ENCODE measurements at places on chromosomes 5 and 9.

DNA sequence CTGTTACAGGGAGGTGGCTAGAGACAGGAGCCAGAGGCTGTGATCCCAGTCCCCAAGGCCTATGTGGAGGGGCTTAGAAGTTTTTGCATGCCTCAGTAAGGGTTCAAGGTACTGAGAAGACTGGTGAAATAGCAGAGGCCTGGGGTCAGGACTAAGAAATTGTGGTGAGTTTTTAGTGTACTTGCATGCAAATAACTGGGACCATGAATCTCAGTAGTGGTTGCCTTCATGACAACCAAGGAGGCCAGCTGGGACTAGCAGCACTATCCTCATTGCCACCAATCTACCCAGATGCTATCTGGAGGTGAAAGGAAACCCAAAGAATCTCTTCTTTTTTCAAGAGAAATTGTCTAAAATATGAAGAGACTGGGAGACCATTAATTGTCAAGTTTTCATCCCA lies 395.1 kb downstream of the CETN3 start:
- DNase-seq, result no peak

DNA sequence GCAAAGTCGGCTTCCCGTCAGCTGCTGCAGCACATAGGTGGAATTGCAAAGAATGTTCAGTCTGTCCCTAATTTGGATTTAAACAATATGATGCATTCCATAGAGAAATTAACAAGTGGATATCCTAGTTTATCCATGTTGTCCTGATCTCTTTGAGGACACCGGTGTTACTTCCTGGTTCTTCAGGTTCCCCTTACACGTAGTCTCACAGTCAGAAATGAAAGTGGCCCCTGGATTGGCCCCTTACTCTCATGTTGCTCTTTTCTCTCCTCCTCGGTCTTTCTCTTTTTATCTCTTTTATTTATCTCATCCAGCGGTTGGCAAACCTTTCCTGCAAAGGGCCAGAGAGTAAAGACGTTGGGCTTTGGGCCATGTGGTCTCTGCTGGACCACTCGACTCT lies 265.1 kb downstream of the GAS1 start:
- DNase-seq, result no peak

DNA sequence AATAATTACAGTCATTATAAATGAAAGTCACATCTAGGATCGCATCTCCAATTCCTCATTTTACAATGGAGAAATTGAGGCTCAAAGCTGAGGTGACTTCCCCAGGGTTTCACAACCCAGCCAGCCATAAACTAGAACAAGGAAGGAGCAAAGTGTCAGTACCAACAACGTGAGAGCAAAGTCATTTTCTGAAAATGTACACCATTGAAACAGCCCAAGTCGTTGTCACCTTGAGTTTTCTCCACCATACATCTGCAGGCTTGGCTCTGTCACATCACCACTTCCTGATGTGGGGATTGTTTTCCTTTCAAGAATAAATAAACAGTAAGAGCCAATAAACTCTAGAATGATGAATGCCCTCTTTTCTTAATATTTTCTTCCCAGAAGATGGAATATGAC lies 184.5 kb upstream of the PTGER4 start:
- no peak for DNase-seq

DNA sequence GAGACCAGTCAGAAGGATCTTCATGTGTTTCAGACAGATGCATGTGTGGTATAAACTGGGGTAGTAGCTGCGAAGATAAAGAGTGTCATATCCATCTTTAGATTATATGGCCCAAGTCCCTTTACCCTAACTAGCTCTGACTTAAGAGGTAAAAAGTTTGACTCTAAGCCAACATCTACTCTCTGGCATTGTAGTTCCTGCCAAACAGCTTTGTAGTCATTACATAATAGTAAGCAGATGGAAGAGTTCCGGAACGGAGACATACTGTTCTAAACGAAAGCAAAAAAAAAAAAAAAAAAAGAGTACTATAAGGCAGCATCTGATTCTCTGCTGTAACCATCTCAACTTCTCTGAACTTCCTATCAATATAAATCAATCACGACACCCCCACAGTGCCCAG lies 48.8 kb downstream of the CEMIP2 start:
- DNase-seq, result no peak

- DNase-seq, result peak; percentile 79
These were observed at the start of gene SPATA6L for GRCh38 chr9:4666042-4666699. Gene SPATA6L (minus strand): TSS chr9:4666480. CDS start chr9:4666250, 230 bp downstream.

DNA sequence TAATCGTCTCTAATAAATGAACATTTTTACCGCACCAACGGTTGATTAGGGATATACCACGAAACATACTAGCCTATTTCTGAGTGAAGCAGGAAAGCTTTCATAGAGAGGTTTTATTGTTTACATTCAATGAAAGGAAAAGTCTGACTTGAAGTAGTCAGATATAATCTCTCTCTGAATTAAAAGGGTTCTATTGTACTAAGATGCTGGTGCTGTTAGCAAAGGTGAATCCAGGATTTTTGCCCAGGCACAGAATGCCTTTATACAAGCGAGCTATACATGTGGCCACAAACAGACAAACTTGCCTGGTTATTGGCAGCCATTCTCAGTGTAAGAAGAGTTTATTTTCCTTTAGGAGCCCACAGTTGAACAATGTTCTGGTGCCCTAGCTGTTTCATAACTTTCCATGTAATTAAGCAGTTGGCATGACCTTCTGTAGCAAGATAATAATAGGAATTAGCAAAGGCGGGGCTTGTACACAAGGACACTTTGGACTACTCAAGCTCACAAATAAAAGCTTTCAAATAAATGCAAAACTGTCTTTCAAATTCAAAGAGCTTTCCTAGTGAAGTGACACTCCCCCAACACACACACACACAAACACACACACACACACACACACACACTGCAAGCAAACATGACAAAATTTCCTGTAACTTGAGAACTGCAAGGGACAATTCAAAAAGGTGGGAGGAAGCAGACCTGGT lies 198.7 kb upstream of the MAP3K1 start:
- no peak for DNase-seq

DNA sequence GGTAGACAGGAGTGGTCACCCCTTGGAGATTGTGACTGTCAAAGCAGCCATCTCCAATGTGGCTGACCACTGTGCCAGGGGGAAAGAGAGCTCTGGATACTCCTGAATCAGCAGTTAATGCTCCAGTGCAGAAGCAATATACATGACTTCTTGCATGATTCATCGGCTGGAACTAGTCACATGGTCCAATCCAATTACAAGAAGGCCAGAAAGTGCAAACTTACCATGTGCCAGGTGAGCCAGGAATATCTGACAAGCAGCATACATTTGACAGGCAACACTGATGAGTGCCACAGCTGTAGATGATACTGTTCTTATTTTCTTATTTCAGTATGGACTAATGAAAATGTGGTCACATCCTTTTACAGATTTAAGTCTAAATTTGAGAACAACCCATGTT lies 440.0 kb upstream of the MPDZ start:
- no peak for DNase-seq

DNA sequence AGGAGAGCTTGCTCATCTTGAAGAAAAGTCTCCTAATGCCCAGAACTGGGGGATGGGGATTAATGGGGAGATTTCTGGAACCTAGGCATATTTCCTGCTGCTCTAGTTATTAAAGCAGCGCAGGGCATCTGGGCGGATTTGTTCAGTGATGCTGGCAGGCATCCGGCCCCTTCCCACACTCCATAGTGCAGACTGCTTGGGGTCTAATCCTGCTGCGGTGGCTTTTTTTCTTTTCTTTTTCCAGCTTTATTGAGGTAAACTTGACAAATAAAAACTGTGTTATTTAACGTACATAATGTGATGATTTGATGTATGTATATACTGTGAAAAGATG lies 30.7 kb downstream of the PPARGC1B start:
- DNase-seq, result no peak

DNA sequence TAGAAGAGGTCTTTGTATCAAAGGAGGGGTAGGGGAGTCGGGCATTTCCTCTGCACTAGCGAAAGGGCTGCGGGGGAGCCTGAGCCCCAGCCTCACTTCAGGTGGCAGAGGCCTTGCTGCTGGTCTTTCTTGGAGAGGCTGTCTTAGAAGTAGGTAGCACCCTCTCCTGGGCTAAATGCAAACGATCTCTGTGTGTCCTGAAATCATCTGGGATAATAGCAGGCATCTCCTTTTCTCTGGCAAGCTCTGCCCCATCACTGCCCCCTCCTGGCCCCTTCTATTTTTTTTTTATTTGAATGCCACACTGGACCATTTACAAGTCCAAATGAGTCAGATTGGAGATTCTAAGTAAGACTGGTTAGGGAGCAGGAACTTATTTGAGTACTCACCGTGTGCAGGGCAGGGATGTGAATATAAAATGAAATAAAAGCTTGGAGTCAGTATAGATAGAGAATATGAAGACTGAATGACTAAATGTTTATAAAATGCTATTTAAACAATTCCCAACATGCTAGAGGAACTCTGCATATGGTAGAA lies 137.1 kb downstream of the FGF1 start:
- peak; percentile 63 for DNase-seq

GRCh38 chr9:36268007-36268427 lies 9.8 kb upstream of the GNE start:
- DNase-seq, result no peak

DNA sequence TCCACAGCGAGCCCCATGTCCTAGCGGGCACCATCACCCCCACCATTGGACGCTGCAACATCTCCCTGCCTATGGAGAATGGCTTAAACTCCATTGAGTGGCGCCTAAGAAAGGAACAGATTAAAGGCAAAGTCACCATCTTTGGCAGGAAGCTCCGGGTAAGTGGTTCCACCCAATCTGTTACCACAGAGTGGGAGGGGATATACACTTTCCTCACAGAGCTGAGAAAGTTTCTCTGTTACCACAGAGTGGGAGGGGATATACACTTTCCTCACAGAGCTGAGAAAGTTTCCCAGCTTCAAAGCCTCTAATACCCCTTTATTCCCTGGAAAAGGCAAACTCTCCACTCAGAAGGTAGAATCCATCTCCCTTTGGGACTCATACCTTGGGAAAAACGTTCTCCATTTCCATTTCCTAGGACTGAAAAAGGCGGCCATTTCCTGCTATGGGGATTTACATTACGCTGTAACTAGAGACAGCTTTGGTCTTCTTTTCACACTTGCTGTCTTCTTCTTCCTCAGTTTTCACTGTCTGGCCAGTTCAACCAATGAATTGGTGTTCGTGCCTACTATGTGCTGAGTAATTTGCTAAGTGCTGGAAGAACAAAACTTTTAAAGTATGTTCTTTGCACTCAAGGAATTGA lies 63.4 kb upstream of the WWC1 start:
- DNase-seq, result no peak

GRCh38 chr9:80605129-80605528 lies 1033.4 kb downstream of the TLE4 start:
- DNase-seq, result no peak

- peak; percentile 71 for DNase-seq
These were observed 12.4 kb downstream of the CBY3 start for GRCh38 chr5:179668391-179668790.

- no peak for DNase-seq
These were observed 121.7 kb downstream of the ADAMTS6 start for GRCh38 chr5:65359981-65360380.

DNA sequence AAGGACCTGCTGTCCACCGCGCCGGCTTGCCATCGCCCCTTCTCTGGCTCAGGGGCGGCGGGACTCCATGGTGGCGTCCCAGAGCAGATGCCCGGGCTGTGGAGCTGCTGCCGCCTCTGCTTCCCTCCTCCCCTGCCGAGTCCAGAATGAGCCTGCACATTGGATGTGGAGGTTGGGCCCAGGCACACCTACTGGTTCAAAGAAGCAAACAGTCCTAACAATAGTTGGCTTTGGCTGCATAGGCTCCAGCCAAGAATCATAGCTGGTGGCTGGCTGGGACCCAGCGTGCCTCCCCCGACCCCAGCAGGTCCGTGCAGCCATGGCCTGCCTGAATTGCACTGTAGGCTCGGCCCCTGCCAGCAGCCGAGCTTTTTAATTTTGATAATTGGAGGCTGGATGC lies 25.8 kb downstream of the ADAMTSL2 start:
- no peak for DNase-seq

GRCh38 chr5:145982572-145983318 lies 46.4 kb downstream of the SH3RF2 start:
- DNase-seq, result no peak

DNA sequence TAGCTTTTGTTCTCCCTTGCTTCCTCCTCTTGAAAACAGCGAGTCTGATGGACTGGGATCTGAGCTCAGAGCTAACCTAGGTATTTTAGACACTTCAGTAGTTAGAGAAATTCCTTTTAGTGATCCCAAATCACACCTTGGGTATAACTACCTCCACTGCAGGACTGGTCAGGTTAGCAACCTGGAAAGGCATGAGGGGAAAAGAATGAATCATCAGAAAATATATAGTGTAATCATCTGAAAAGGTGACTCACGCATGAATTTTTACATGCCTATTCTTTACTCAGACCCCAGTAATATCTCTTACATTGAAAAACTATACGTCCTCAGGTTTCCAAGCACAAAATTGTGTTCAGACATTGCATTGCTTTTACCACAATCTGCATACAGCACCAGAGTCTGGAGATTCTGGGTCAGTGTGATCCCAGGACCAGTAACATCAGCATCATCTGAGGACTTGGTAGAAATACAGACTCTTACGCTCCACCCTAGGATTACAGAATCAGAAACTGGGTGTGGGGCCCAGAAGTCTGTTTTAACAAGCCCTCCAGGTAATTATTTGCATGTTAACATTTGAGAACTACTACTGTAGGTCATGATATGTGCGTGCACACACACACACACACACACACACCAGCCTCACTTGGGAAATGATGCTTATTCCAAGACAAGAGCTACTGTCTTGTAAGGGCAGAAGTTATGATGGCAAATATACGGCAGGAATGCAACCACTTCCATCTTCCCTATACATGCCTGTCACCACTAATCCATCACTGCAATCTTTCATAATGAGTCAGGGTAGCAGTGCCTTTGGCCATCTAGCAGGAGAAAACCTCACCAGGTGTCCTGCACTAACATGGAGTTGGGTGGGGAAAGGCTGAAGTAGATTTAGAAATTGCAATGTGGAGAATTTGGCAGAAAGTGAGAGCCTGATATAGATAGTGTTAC lies 271.6 kb upstream of the MAP3K1 start:
- DNase-seq, result no peak

DNA sequence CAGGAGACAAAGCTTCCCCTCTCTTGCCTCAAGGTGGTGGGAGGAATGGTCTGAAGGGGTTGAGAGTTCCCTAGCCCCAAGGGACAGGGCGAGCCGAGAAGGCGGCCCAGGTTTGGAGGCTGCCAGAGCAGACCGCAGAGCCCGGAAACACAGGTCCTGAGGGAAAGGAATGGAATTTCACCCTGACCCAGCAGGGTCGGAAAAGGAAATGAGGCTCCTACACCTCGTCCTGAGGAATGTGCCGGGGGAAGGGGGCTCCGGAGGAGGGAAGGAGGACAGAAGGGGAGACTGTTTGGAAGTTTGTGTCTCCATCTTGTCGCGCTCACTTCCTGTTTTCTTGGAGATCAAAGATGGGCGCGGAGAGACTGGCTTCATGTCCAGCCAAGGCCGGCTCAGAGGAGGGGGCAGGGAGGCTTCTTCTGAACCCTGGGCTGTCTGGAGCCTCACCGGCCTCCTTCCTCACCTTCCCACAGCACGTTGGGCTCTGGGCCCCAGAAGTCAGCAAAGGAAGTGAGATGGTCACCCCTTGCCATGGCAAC lies 9.6 kb downstream of the ENG start:
- no peak for DNase-seq

- no peak for DNase-seq
These were observed 60.9 kb upstream of the TMED7 start for GRCh38 chr5:115686738-115687074.

Data from activated effector memory CD4-positive, alpha-beta T cell treated with anti-CD3 and anti-CD28 coated beads, Interleukin-2, amount 50 U/mL, for 16 hours (primary cell).